ENCODE measurements at places on chromosomes 12 and 14.
A peak's percentile ranks its signal among the peaks of the same experiment; 100 is the strongest.

DNA sequence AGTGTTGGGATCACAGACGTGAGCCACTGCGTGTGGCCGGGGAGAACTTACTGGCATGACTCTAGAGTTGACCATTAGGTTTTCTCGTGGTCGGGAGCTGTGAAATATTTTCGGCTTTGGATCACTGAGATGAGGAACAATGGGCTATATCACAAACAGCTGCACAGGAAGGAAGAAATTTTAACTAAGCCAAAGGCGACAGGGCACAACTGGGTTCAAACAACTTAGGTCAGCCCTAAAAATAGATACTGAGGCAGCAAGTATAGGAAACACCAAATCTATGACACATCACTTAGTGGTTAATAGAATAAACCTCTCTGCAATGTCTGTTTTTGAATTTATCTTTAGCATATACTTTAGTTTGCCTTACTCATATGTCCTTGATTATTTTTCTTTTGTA, 162.9 kb downstream of the LRIG3 start:
- DNase-seq, result no peak

DNA sequence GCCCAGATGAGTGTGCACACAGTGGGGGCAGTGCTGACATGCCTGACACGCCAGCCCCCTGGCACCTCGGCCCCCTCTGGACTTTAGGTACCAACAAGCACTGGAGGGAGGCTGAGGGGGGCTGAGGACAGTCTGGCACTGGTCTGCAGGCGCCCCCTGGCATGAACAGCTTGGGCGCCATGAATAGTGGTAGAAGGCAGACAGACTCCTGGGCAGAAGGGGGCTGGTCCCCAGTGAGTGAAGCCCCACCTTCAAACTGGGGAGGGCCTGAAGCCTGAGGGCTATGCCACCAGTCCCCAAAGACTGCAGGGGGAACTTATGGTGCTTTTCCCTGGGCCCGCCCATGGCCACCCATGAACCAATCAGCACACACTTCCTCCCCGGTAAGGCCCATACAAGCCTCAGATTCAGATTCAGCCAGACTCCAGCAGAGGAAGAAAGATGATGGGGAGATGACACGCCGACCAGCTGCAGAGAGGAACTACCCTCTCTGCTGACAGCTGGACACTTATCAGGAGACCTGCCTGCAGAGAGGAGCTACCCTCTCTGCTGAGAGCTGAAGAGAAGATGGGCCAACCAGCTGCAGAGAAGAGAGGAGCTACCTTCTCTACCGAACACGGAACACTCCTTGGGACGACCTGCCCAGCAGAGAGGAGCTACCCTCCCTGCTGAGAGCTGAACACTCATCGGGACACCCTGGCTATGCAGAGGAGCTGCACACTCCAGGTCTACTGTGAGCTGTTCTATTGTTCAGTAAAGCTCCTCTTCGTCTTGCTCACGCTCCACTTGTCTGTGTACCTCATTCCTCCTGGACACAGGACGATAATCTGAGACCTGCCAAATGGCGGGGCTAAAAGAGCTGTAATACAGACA, 324.5 kb downstream of the PCNX1 start:
- no peak for DNase-seq

DNA sequence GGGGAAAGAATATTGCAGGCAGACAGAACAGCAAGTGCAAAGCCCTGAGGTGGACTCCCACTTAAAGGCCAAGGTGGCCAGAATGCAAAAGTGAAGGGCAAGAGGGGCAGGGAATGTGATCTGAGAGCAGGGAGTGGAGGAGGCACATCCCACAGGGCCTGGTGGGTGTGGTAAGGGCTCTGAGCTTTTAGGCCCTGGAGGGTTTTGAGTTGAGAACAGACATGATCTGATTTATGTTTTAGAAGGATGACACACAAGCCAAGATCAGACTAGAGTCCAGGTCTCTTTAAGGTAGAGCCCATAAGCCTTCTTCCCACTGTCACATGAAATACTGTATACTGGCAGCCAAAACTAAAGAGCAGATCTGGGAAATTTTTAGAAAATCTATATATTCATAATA, 162.5 kb downstream of the SLC38A4 start:
- no peak for DNase-seq

GRCh38 chr12:124036657-124037109, 63.7 kb downstream of the ZNF664 start:
- DNase-seq, result peak; percentile 23

DNA sequence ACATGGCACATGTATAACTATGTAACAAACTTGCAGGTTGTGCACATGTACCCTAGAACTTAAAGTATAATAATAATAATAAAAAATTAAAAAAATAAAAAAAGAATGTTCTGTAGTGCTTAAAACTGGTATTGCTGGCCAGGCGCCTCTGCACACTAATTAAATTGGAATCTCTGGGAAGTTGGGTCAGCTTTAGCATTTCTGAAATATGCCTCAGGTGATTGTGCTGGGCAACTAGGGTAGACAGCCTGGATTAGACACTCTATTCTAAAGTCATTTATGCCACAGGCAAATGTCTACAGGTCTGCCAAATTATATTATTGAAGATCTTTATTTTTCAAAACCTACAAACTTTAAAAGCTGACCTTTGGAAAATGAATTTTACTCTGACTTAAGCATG, 55.3 kb downstream of the PPM1H start:
- DNase-seq, result no peak

DNA sequence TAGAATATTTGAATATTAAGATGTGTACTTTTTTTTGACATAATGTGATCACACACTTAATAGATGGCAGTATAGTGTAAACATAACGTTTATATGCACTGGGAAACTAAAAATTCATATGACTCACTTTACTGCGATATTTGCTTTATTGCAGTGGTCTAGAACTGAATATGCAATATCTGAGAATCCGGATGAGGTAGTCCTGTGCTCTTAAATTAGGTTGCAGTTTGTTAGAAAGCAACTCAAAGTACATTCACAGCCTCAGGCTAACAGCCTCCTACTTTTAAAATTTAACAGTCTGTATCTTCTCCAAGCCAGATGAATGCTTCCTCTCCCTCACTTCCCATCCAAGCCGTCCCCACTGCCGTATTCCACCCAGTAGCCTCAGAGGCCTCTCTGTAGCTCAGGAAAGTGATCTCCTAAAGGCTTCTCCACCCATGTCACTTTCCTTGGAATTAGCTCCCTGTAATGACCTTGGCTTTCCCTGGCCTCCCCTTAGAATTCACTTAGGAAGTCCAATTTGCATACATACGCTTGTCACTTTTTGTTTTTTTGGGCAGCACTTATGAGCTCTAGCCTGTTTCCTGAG, 43.7 kb downstream of the TESPA1 start:
- DNase-seq, result no peak

DNA sequence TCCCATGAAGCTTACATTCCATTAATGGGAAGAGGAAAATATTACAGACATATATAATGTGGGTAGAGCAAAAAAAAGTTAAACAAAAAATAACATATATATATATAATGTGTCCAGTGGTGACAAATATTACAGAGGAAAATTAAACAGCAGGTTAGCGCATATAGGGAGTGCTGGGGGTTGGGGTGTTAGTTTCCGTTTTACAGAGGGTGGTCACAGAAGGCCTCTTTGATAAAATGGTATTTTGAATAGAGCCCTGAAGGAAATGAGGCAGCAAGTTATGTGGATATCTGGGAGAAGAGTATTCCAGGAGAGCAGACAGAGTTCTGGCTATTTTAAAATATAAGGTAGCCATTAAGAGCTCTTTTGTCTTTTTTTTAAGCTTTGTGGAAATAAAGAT, 73.2 kb downstream of the DCAF5 start:
- DNase-seq, result no peak

- DNase-seq, result no peak
These were observed 12.2 kb upstream of the BDKRB1 start for GRCh38 chr14:96243785-96244184.

- no peak for DNase-seq
These were observed 542.2 kb upstream of the USP15 start for GRCh38 chr12:61717986-61718385.

DNA sequence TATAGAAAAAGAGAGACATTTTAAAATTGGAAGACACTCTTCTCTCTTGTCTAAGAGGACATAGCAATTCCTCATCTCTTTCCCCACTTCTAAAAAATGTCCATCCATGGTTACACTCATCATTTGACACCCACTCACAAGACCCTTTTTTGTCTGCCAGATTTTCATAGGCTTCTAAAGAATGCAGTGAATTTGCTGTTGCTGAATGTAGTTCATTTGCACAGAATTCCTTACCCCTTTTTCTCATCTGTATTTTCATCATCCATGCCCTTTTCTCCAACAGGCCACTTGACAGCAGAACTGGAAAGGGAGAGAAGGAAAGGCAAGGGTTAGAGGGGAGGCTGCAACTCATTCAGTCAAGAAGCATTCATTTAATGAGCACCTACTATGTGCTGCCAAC, 128.0 kb downstream of the NUAK1 start:
- DNase-seq, result no peak

- no peak for DNase-seq
These were observed 41.6 kb downstream of the NT5DC3 start for GRCh38 chr12:103799504-103799856.

DNA sequence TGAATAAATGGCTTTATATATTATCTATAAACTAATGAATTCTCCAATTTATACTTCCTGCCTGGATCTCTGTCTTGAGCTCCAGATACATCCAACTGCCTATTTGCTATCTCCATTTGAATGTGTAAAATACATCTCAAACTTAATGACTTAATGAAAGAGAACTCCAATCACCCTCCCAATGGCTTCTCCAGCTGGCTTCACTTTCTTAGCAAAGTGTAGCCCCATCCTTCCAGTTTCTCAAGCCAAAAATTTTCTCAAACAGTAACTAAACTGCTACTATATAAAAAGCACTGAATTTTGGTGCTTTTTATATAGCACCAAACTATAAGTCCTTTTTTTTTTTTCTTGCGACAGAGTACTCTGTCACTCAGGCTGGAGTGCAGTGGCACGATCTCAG, 2.6 kb downstream of the CRY1 start:
- no peak for DNase-seq

DNA sequence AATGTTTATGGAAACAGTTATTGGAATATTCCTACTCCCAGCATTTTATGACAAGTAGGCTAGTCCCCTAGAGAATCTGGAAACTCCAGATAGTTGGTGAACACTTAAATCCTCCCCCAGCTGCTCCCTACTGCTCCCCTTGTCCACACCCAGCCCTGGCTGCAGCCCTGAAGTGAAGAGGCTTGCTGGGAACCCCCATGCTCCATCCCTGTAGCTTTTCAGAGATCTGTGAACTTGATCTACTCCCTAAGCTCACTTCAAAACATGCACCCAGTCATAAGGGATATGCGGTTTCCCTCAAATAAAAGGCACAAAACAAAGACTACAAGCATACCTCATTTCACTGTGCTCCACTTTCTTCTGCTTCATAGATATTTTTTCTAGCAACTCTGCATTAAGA, 33.2 kb downstream of the EGLN3 start:
- no peak for DNase-seq

Data from stimulated activated CD4-positive, alpha-beta T cell treated with anti-CD3 and anti-CD28 coated beads, Interleukin-1b, Interleukin-23, amount 100 ng/mL, for 1 hour (primary cell).